Epithelial cell of alveolus of lung (primary cell): ENCODE measurements at places on chromosomes 7 and 10. TPM values are rescaled to one million over a fixed set of nuclear protein-coding genes. Genes with fewer than 3 reads are reported as not detected.

CALML5 gene
- total RNA-seq, result not detected in 2 replicates

DGKI gene
- 0.40 and 3.9 TPM in 2 replicates for total RNA-seq

LRRTM3 gene
- total RNA-seq, result 0.13 TPM in 1 of 2 replicates, not detected in the other

ABCA13 gene
- total RNA-seq, result under 0.01 and 0.08 TPM in 2 replicates

AKR1B15 gene
- total RNA-seq, result 2.3 TPM in 1 of 2 replicates, not detected in the other

PPIA gene
- 1,874 and 3,959 TPM in 2 replicates for total RNA-seq

EBLN1 gene
- total RNA-seq, result not detected in 2 replicates

PPP1R9A gene
- total RNA-seq, result 0.24 and 0.26 TPM in 2 replicates

HABP2 gene
- total RNA-seq, result not detected in 2 replicates

FAM237B gene
- not detected in 2 replicates for total RNA-seq

GNGT1 gene
- not detected in 2 replicates for total RNA-seq

SUGCT gene
- total RNA-seq, result 7.4 and 10.6 TPM in 2 replicates

CFTR gene
- total RNA-seq, result 0.13 and 23.3 TPM in 2 replicates

ABCF2 gene
- 44.6 and 54.8 TPM in 2 replicates for total RNA-seq
